GM13977 (cell line): ENCODE measurements at places on chromosomes 16 and 17.
A peak's percentile ranks its signal among the peaks of the same experiment; 100 is the strongest.

DNA sequence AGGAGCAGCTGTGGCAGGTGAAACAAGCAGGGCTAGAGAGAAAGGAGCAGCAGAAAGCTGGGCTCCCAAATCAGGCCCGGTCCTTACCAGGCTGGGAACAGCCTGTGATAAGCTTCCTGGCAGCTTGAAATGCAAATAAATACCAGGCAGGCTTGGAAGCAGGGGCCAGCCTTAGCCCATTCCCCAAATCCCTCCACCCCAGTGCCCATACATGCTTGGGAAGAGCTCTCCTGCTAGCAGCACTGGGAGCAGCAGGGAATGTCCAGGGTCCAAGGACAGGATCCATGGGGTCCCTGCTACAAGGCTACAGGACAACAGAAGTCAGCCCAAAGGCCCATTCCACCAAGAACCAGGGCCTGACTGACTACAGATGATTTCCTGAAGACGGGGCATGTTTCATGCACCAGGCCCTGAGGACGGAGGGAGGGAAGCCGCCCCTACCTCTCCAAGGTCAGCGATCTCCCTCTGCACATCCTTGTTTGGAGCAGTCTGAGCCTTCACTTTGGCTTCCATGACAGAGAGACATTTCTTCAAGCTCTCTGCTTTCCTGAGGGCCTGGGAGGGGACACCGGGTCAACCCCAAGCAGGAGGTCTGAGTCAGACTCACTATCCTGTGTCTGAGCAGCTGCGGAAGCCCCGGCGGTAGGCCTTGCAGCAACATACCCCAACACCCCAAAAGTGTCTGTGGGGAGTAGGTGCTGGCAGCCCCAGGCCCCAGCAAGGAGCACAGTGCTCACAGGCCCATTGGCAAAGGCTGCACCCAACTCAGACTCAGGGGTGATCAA, 2.6 kb upstream of the EXOSC6 start:
- DNase-seq: no peak

DNA sequence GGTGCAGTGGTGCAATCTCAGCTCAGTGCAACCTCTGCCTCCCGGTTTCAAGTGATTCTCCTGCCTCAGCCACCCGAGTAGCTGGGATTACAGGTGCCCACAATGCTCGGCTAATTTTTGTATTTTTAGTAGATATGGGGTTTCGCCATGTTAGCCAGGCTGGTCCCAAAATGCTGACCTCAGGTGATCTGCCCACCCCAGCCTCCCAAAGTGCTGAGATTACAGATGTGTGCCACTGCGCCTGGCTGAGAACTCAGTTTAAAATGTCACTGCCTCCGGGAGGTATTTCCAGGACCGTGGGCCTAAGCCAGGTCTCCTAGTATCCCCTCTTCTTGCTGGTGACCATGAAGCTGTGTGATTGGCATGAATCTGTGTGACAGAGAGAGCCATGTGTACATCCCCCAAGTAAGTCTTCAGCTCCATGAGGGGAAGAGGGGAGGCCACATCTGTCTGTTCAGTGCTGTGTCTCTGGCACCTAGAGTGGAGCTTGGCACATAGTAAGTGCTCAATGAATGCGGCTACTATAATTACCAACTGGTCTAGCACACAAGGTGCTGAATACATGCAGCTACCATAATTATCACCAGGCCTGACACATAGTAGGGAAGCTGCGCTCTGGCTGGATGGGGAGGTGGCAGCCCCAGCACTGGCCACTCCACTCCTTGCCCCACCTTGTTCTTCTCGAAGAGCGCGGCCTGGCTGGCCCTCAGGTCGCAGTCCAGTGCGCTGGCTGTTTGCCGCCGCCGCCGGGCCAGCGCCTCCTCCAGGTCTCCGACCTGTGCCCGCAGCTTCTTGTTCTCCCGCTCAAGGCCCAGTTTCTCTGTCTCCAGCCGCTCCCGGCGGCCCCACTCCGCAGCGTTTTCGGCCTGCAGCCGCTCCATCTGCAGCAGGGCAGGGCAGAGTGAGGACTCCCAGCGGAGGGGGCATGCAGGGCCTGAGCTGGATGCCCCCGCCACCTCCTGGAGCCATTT, 18.7 kb downstream of the CCDC102A start:
- no peak for DNase-seq

- no peak for DNase-seq
These were observed 73.0 kb downstream of the ANKRD11 start for GRCh38 chr16:89417352-89417751.

DNA sequence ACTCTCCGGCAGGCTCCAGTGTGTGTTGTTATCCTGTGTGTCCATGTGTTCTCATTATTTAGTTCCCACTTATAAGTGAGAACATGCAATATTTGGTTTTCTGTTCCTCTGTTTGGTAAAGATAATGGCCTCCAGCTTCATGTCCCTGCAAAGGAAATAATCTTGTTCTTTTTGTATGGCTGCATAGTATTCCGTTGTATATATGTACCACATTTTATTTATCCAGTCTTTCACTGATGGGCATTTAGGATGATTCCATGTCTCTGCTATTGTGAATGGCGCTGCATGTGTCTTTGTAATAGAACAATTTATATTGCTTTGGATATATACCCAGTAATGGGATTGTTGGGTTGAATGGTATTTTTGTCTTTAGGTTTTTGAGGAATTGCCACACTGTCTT, 807.3 kb upstream of the CA10 start:
- no peak for DNase-seq

DNA sequence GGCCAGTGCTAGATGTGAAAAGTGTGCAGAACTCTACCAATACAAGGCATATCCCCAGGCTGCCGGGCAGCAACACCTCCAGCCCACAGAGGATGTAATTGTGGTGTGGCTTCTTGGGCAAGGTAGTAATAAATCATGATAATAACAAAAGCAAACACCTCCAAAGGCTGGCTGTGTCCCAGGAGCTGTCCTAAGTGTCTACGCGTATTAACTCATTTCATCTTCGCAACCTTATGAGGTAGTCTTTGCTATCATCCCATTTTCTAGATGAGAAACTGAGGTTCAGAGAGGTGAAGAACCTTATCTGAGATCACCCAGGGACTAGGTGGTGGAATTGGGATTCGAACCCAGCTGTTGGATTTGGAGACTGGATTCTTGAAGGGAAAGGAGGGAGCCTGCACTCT, 5.3 kb downstream of the PDK2 start:
- no peak for DNase-seq

DNA sequence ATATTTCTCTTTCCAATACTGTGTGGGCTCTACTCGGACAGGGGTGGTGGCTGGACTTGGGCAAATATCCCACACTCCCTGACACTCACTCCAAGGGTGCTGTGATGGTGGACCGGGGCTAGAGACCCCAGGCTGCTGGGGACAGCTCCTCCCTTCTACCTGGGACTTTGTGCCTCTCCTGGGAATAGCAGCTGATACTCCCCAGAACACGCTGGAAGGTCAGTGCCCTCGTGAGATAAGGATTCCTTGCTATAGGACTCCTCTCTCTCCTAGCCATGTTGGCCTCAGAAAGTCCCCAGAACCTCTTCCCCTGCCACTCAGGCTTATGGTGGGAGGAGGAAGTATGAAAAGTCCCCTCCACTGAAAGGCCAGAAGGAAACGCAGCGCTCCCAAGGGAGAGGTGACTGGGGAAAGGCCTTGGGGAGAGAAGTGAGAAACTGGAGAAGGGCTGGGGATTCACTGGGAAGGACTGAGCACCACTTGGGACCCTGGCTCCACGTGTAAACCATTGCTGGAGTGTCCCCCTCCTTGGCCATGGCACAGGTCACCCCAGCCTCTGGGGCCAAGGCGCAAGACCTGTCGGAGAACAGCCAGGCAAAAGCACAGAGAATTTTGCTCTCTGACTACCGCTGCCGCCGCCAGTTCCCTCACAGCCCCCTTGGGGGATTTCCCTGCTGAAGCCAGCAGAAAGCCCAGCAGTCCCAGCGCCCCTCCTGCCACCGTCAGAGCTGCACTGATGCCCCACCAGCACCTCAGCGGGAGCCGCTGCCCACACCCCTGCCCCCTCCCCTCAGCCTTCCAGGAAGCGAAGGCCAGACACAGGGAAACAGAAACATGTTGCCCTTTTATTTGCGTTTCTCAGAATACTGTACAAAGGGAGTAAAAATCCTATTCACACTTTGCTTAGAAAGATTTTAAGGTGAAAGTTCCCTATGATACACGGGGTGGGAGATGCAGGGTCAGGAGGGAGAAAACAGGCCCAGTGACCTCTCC, 2.1 kb upstream of the GSDMB start:
- peak; percentile 58 for DNase-seq

DNA sequence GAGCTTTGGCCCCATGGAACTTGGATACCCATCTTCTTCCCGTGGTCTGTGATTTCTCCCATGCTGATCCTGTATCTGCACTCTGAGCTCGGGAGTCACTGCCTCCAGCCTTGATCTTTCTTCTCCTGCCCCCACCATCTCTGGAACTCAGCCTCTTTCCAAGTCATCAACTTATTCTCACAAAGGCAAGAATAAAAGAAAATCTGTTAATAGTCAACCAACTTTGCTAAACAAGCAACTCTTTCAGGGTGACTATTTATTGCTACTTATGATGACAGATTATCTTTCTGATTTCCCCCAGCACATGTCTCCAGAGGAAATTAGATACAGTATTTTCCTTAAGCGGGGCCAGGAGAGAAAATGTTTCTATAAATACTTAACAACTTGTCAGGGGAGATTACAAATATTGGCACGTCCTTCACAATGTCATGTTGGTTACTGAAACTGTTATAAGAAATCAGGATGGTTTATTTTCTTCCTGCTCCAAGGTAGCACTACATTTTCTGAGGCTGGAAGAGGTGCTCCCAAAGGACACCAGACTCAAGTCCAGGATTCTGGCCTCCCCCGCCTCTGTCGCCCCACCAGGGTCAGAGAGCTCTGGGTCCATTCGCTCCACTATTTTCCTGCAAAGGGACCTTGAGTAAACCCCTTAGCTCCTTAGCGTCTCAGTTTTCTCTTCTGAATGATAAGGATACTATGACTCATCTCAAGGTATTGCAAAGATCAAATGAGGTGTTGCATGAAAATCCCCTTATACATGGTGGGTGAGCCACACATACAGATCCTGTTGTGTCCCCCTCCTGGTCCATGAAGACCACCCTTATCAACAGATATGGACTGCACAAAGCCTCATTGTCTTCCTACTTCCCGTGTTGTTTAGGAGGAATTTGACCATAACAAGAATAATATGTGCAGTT, 205.2 kb upstream of the WSCD1 start:
- no peak for DNase-seq

DNA sequence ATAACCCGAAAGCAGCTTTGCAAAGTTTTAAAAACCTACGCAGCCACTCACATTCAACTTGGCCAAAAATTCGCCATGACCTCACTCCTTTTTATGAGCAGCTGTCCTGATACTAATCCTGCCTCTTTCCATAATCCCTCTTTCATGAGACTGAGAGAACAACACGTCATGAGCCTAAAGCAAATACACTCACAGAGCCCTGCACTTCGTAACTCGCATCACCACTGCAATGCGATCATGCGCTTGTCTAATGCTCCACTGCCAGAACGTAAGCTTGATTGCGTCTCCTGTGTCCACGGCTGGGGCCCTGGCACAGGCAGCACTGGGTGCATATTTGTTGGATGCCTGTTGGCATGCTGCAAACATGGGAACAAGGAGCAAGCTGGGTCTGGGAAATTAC, 36.2 kb downstream of the CDRT4 start:
- no peak for DNase-seq

DNA sequence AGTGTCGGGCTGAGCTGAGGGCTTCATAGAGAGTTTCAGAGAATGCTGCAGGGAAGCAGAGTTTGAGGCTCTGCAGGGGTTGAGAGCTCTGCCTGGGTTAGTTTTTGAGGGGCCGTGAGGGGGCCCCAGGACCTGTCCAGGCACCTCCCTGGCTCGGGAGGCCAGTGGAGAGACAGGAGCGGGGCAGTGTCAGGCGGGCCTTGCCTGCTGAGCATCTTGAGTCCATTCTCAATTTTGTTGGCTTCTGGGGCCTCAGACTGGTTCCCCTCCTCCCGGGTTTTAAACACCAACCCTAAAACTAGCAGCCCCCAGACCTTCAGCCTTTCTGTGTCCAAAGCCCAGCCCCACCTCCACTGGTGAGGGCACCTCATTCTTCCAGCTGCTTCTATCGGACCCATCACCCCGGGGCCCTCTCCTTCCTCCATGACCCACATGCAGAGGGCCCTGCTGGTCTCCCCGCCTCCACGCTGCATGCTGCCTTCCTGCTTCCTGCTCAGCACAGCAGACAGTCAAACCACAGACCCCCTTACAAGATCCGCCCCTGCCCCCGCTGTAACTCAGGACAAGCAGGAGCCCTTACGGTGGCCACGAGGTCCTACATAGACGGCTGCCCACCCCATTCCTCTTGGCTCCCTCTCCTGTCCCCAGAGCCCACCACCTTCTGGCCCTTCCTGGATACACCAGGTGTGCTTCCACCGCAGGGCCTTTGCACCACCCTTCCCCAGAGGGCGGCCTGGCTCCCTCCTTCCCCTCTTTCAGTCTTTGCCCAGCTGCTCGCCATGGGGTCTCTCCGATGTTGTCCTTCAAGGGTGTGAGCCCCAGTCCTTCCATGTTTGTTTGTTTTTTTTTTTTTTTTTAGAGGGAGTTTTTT, 3.8 kb downstream of the RNF213 start:
- DNase-seq: no peak

DNA sequence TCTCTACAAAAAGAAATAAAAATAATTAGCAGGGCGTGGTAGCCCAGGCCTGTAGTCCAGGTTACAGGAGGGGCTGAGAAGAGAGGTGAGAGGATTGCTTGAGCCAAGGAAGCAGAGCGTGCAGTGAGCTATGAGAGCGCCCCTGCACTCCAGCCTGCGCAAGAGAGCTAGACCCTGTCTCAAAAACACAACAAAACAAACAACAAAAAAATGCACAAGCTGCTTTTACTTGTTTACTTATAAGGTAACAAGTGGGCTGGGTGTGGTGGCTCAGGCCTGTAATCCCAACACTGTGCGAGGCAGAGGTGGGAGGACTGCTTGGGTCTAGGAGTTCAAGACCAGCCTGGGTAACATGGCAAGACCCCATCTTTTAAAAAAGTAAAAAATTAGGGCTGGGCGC, 1.7 kb downstream of the CYTH1 start:
- no peak for DNase-seq

DNA sequence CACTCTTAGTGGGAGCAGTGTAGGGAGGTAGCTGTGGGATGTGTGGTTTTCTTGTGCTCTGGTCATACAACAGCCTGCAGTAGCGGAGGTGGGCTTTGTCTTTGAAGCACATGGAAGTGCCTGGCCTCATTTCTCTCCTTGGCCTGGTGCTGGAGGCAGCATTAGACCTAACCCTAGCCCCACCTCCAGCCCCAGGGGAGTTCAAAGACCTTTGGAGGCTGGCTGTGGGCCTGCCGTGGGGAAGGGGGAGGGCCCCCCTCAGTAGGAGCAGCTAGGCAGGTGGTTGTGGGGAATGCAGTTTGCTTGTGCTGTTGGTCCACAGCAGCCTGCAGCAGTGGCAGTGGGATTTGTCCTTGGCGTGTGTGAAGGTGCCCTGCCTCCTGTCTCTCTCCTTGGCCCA, 91.7 kb downstream of the BCAS3 start:
- DNase-seq: no peak

- no peak for DNase-seq
These were observed 208.9 kb downstream of the SHISA9 start for GRCh38 chr16:13110124-13110796.

DNA sequence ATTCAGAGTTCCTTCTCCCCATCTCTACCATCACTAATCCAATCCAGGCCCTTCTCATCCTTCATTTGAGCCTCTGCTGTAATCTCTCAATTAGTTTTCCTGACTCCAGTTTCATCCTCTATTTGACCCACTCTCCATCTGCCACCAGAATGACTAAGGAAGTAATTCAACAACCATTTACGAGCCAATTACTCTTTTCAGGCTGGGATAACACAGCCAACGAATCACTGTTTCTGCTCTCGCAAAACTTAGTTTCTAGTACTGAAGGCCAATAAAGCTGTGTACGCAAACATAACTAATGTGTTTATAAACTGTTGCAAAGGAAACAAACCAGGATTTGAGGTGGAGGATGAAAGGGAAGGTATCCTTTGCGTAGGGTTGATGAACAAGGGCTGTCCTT, 53.7 kb downstream of the MAP2K6 start:
- DNase-seq: no peak
